ENCODE measurements at places on chromosomes 6 and 20.

DNA sequence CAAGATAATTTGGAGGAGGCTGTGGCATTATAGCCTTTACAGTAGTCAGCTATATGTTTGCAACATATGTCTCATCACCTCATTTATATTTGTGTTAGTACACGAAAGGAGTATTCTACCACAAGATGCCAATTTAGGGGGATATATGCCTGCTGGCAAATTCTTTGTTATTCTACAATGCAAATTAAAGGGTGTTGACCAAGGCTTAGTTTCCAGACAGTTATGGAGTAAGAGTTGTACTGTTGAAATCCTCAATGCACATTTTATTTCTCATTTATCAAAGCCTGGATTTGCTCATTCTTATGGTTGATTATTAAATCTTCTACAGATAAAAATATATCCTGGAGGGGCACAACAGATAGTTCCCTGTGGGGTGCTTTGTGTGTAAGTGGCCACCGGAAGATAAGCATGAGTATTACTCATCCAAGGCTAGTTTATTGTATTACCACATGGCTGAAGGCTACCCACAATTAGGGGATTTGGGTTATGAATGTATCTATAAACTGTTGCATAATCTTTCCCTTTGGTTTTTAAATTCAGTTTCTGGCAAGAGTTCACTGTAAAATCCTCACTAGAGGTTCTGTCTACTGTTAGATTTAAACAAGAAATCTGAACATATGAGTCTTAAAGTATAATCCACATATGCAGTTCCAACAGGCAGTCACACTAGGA is 9.0 kb downstream of the CST9 start:
- DNase-seq, result no peak

- no peak for DNase-seq
Measured at GRCh38 chr20:13264907-13265306, 43.8 kb downstream of the ISM1 start.

DNA sequence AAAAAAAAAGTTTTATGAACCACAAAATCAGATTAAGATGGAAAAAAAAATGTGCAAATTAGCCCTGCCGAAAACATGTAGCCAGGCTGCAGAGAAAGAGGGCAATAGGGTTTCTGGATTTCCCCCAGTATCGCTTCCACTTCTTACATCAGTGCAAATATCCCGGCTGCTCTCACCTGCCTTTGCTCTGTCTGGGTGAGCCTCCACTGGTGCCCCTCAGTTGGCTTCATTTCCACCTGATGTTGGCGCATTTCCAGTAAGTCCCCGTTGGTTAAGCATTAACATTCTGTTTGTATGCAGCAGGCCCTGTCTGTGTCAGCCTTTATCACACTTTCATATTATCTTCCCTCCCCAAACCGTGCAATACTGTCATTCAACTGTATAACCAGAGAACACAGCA is 215.1 kb downstream of the CBLN4 start:
- no peak for DNase-seq

DNA sequence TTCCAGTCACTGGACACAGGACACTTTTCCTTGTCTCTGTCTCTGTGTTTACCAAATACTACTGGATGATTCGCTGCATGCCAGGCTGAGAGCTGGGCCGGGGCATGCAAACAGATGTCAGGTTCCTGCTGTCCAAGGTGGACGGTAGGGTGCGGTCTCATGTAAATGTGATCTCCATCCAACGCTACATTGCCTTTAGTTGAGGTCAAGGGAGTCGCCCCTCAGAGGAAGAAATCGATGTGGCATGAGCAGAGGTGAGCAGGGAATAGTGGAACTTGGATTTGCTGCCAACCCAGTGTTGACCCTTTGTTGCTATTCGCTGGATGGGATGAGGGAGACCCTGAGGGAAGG is 9.8 kb upstream of the TOX2 start:
- DNase-seq, result no peak

GRCh38 chr20:31934491-31934890 is 17.4 kb downstream of the PDRG1 start:
- DNase-seq, result no peak

GRCh38 chr6:44473393-44474189 is 86.1 kb downstream of the CDC5L start:
- DNase-seq, result no peak

DNA sequence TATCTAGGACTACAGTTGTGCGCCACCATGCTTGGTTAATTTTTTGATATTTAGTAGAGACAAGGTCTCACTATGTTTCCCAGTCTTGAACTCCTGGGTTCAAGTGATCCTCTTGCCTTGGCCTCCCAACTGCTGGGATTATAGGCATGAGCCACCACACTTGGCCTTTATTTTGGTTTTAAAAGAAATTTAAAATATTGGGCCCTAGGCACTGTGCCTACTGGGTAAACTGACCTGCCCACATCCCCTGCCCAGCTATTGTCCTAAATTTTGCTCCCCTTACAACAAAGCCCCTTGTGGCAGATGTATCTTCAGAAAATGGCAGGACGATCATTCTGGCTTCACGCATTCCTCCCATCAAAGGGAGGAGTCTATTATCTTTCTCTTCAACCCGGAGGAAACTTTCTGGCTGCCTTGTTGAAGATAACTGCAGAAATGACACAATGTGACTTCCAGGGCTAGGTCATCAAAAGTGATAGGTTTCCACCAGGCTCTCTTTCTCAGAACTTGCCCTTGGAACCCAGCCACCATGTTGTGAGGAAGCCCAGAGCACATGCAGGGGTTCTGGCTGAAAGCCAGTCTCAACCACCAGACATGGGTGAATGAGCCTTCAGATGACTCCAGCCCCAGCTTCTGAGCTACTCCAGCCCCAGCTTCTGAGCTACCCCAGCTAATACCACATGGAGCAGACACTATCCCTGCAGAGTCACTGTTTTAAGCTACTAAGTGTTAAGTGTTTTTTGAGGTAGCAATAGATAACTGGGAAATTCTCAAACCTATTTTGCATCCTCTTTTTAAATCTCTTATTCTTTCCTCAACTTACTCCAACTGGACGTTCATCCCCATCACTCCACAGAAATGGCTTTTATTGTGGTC is 4.6 kb upstream of the GUCA1B start:
- DNase-seq, result no peak

- no peak for DNase-seq
Measured at GRCh38 chr6:8821981-8822381, 386.6 kb upstream of the SLC35B3 start.

DNA sequence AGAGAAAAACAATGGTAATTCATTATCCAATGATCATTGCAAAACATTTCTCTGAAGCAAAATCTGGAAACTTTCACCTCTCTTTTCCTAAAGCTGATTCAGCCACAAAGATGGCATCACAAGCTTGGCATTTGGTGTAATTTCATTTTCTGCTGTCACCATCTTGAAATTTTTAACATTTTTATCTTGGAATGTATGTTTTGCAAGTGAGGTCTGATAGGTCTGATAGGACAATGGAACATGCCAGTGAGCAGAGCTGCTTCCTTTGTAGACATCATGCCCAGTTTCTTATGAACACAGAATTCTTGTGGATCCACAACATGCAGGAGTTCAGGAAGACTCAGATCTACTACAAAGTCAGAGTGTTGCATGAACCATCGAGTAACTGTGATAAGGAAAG is 969.6 kb downstream of the EYS start:
- no peak for DNase-seq

- DNase-seq, result no peak
Measured at GRCh38 chr20:29687438-29687837, 1570.0 kb upstream of the DEFB115 start.

DNA sequence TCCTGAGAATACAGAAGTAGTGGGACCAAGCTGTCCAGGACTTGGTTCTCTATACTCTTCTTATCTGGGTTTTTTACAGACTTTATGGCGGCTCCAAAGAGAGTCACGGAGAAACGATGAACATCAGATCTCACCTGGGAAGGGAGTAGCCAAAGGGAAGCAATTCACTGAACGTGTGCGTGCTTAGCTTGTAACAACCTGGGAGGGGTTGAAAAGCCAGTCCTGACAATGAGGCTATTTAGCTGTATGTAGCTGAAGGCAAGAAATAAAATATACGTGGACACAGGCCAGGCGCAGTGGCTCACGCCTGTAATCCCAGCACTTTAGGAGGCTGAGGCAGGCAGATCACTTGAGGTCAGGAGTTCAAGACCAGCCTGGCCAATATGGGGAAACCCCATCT is 18.2 kb upstream of the RBL1 start:
- DNase-seq, result no peak

GRCh38 chr20:32922466-32922865 is 63.7 kb downstream of the EFCAB8 start:
- DNase-seq, result no peak

DNA sequence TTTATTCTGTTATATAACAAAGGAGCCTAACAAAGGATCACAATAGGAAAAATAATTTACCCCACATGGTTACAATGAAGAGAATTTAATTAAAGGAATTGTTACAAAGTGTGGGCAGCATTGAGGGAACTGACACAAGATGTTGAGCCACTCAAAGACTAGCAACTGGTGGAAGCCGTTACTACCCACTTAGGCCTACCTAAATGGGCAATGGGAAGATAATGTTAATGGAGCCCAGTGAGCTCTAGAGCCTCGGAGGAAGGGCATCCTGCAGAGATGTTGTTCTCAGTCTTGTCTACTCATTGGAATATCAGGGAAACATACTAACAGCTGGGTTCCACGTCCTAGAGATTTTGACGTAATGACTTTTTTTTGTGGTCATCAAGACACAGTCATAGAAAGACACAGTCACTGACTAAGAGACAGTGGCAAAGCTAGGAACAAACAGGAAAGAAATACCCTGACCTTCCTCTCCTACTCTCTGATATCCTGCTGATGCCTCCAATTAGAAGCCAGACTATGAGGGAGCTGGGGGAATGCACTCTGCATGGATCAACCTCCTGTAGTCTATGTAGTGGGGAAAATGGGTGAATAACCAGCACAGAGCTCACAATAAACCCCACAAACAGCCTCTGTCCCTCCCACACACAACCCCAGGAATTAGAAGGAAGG is 523.8 kb upstream of the FLRT3 start:
- DNase-seq, result no peak

GRCh38 chr6:79269877-79270276 is 35.4 kb upstream of the HMGN3 start:
- DNase-seq, result no peak
